Stimulated activated CD8-positive, alpha-beta memory T cell treated with anti-CD3 and anti-CD28 coated beads, Interleukin-7, amount 100 ng/mL, for 1 hour (primary cell): ENCODE measurements at places on chromosomes 2 and 18.

- DNase-seq, result no peak
Measured at GRCh38 chr2:212427638-212428037, 111.0 kb downstream of the ERBB4 start.

GRCh38 chr2:112783187-112783714, 1.0 kb downstream of the IL1A start:
- DNase-seq, result no peak

DNA sequence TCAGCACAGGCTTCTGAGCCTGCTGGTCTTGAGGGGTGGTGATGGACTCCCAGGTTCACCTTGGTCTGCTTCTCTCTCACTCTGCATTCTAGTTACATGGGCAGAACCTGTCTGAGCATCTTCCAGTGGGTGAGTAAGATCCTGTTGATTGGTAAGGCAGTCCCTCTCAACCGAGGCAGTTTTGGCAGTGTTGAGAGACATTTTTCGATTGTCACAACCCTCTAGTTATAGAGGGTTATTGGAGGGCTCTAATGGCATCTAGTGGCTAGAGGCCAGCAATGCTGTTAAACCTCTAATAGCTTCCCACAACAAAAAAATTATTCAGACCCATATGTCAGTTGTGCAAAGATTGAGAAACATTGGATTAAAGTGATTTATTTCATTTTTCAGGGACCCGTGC, 9.3 kb upstream of the MGAT5 start:
- DNase-seq, result no peak

DNA sequence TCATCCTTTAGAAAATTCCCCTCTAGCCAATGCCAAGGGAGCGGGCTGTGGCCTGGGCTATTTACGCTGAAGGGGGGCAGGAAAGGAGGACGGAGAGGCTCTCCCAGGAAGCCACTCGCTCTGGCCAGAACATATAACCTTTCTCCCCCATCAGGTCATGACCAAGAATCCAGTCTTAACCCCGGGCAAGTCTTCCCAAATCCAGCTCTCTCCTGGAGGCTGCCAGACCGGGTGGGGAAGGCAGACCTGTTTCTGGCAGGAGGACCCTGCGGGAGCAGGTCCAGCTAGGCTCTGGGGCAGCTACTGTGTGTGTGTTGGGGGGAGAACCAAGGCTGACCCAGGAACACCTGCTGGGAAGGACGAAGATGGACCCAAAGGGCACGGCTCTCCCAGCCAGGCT, 13.4 kb upstream of the SEMA4C start:
- no peak for DNase-seq

GRCh38 chr2:105784589-105784988, 39.9 kb downstream of the NCK2 start:
- no peak for DNase-seq

GRCh38 chr2:197711578-197711977, 6.4 kb downstream of the MARS2 start:
- DNase-seq, result no peak

DNA sequence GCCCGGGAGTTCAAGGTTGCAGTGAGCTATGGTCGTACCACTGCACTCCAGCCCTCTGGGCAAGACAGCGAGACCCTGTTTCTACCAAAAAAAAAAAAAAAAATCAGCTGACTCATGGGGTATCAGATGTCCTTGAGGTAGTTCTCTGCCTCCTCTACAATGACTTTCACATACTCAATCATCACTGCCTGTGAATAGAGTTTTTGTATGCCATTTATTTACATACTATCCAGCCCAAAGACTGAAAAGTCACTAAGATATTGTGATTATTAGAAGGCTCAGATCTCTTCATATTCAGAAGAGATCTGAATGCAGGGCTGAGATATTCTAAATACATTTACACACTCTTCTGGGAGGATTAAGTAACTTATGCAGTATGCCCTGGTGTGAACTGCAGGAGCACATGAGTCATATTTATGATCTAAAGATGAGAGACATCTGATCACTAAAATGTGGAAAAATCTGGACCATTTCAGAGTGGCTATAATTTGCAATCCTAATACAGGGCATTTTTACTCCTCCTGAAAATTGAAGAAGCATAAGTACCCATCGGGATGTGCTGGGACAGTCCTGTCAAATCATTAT, 38.9 kb downstream of the KLF7 start:
- no peak for DNase-seq

GRCh38 chr2:166439078-166439477, 55.0 kb downstream of the SCN7A start:
- no peak for DNase-seq
